ENCODE measurements at places on chromosomes 1 and 21.

- no peak for DNase-seq
Observed at GRCh38 chr1:4422504-4423289, 231.7 kb upstream of the AJAP1 start.

DNA sequence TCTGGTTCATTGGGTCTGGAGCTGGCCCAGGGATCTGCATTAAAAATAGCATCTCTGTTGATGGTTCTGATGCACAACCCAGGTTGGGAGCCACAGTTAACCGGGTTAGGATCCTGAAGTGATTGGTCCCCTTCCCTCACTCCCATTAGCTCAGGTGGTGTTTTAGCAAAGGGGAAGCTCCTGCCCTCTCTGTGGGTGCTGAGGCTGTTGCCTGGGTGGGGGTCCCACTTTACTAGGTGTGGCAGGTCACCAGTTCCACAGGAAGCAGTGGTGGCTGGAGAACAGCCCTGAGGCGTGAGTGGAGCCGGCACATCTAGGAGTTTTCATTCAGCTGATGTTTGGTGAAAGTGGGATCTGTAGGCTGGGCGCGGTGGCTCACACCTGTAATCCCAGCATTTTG is 86.5 kb downstream of the MAN1C1 start:
- DNase-seq: no peak

GRCh38 chr1:110259770-110260169 is 49.7 kb downstream of the KCNC4 start:
- no peak for DNase-seq

DNA sequence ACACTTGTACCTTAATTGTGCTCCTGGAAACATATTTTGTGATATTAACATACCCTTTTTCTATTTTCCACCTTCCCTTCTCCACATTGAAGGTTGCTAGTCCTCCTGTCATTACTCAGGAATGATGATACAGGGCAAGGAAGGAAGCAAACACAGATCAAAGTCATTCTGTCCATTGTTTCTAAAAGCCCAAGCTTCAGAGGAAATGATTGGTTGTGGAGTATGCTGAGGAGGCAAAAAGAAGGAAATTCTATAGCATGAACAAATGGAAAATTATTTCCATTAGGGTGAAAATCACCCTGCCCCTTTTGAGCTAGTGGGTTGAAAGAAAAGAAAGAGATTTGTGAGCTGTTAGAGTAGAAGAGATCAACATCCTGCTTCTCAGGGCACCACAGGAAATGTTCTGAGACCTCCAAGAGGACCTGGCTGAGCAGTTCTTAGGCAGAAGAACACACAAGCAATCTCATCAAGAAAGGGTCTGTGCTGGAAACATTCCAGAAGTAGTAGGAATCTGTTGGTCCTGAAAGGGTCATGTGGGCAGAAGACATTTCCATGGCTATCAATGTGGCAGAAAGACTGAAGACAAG is 29.0 kb upstream of the PRRX1 start:
- DNase-seq: no peak

DNA sequence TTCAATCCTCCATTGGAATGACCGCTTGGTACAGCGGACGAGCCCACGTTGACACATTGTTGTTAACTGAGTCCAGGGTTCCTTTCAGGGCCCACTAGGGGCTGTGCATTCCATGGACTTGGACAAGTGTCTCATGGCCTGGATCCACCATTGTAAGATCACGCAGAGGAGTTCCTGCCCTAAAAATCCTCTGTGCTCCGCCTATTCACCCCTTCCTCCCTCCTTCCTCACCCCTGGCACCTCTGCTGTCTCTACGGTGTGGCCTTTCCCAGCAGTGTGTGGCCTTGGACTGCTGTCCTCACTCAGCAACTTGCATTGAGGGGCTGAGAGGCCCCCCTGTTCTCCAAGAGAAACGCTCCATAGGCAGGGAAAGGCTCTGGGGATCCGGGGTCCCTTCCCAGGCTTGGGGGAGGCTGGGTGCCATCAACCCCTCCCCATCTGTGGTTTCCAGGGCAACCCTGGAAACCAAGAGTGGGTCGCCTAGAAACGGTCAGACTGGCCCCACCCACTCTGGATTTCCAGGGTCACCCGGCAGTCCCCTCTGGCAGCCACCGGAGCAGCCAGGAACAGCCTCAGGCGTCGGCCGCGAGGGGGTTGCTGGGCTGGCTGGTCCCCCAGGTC is 50.9 kb downstream of the MEGF6 start:
- no peak for DNase-seq

Data from 8988T (cell line).